ENCODE measurements at places on chromosomes 12 and 14.

DNA sequence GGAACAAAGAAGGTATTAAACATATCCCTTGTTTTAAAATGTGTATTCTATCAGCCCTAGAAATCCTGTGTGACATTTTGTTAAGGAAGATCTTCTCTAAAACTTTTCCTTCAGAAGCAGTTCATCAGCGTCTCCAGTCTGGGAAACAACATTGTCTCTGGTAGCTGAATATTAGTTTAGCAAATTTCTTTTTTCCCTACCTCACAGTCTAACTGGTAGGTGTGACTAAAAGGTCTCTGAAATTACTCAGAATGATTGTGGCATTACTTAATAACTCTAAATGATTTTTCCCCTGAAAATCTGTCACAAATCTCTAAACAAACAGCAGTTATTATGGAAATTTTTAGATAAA lies 1044.8 kb downstream of the FLRT2 start:
- DNase-seq = no peak

GRCh38 chr12:30425445-30425844 lies 270.2 kb downstream of the IPO8 start:
- no peak for DNase-seq

DNA sequence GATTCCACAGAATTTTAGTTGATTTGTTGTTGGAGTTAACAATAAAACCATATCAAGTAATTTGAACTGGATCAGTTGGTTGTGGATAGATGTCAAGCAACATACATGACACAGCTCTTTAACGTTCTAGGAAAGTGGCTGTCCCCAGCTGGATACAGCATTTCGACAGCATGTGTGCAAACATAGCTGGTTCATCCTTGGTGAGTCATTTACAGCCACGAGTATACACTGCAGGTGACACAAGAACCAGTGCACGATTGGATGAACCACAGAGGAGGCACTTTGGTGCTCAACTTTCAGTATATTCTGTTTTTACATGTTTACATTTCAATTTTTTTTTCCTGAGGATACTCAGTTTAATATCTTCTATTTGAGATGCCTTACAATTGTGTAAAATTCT lies 242.4 kb downstream of the TMEM117 start:
- DNase-seq = no peak

- DNase-seq = no peak
Measured at GRCh38 chr12:98561846-98562245, 31.6 kb upstream of the SLC25A3 start.

- DNase-seq = no peak
Measured at GRCh38 chr14:33879684-33880286, 71.1 kb downstream of the EGLN3 start.

DNA sequence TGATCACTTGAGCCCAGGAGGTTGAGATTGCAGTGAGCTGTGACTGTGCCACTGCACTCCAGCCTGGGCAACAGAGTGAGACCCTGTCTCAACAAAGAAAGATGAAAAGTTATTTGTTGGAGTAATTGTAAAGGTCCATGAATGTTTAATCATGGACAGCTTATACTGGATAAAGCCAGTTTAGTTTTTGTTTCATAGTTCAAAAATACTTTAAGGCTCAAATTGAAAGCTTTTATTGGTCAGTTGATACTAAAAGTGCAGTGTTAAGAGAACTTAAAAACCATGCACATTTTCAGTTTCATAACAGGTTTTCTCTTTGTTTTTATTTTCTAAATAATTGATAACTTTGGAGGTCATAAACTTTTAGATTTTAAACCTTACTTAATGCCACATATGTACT lies 108.4 kb downstream of the MON2 start:
- no peak for DNase-seq

- no peak for DNase-seq
Measured at GRCh38 chr14:92439537-92440344, 73.8 kb upstream of the RIN3 start.

- DNase-seq = no peak
Measured at GRCh38 chr12:2533036-2533435, 261.7 kb upstream of the FKBP4 start.

GRCh38 chr12:67524861-67525616 lies 123.5 kb upstream of the DYRK2 start:
- no peak for DNase-seq

GRCh38 chr12:131901431-131902331 lies 7.3 kb downstream of the ULK1 start:
- no peak for DNase-seq

DNA sequence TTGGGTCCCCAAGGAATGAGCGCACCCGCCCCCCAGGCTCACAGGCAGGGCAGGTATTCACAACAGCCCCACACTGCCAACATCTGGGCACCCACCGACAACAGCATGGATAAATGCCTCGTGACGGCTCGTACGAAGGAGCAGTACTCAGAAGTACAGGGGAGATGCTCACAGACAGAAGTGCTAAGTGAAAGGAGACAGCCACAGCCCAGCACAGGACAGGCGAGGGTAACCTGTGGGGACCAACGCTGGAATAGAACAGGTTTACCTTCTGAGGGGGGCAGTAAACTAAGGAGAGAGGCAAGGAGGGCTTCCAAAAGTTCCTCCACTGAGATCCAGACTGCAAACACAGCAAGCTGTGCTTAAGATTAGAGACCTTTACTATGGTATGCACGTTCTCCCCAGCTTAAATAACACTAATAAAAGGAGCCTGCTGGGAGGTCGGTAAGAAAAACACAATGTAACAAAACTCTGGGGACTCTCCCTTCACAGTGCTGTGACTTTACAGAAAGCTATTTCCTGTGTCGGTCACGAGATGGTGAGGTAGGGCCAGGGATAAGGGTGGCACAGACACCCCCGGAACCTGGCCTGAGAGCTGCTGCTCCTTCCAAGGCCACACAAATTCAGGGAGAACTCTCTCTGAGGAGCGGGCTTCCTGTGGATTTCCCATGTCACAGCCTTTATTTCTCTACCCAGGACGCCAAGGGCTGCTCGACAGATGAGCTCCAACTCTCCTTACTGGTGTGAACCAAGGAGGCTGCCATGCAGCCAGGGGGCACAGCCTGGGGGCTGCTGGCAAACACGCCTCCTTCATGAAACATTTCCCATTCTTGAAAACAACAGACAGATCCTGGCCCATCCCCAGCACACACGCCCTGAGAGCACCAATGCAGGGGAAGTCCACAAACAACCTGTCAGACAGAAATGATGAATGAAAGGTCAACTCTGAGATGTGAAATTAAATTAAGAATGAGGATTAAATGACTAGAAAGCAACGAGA lies 26.3 kb downstream of the SLC15A4 start:
- no peak for DNase-seq

DNA sequence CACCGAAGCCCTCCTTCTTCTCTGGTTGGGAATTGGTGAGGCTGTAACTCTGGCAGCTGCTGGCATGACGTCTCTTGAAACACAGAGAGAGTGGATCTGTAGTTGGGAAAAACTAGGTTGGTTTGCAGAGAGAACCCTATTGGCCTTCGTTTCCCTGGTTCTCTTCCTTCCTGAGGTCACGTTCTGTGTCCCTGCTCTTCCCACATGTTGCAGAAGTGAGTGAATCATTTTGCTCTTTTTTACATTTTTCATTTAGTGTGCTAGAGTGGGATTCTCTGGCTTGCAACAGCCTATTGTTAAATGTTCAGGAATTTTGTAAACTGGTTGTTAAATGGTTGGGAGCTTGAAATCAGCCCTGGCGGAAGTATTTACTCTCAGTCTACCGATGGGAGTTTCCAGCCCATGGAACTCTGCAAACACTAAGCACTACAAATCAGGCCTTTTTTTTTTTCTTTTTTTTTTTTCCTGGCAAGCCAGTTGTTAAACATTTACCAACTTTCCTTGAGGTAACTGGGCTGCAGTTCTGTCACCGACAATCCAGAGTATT lies 26.8 kb upstream of the CKAP4 start:
- DNase-seq = no peak

DNA sequence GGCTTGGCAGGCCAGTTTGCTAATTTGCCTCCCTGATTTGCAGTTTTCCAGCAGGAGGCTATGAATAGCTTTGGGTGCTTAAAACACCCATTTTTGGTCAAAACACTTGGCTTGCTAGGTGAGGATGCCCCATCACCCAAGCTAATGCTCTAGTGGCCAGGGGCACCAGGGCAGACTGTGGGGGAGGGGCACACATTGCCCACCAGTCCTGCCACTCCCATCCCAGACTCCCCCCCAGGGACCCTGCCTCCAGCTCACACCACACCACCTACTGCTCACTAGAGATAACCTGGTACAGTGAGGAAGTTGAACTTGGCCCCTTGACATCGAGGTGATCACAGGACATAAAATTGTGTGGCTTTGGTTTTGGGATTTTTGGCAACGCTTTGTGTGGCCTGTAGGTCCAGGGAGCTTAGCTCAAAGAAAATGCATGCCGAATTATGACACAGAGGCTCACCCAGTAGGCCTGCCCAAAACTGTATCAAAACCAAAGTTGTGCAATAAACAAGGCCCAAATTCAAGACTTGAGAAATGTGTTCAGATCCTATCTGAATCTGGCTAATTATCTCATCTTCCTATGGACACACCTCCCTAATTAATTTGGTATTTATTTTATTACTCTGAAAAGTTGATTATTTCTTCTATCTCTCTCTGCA lies 4.3 kb downstream of the NUAK1 start:
- DNase-seq = no peak

- DNase-seq = peak; percentile 63
Measured at GRCh38 chr14:99568567-99569560, 35.1 kb downstream of the CCDC85C start.

GRCh38 chr12:43338848-43339526 lies 213.0 kb downstream of the ADAMTS20 start:
- DNase-seq = no peak

- no peak for DNase-seq
Measured at GRCh38 chr14:69346710-69347109, 51.4 kb downstream of the ERH start.

- DNase-seq = no peak
Measured at GRCh38 chr12:104275689-104276088, 27.9 kb upstream of the EID3 start.

DNA sequence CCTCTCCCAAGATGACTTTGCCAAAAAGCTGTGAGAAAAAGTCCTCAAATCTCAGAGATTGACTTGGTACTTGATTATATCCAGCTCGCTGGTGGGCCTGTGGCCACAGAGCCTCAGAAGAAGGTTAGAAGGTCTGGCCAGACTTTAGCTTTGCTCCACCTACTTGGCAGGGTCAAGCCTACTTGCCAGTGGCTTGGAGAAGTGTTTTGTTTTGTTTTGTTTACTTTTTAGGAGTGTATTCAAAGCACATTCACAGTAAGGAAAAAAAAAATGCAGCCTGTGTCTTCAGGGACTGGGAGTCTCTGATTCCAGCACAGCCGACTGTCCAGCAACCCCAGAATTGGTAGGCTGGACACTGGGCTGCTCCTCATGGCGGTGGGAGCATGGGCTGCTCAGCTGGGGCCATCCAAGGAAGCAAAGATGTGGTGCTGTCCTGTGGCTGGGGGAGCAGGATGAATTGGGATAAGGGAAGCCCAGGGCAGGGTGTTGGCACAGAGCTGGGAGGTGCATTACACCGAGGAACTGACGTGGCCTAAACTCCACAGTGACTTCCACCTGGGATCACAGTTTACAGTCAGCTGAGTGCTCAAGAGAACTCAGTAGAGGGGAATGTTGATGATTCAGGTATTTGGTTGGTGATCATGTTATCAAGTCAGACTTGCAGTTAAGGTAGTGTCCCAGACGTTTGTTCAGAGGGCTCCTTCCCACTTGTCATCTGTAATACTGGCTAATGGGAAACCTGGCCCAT lies 73.5 kb downstream of the PPP2R5C start:
- DNase-seq = no peak

- DNase-seq = no peak
Measured at GRCh38 chr14:49287004-49287403, 299.2 kb downstream of the RPS29 start.

GRCh38 chr12:64402181-64402580 lies 2.0 kb upstream of the XPOT start:
- DNase-seq = no peak

- DNase-seq = no peak
Measured at GRCh38 chr12:64525461-64526160, 73.7 kb downstream of the TBK1 start.

Measured in CMK (cell line).